Tracheal epithelial cell (primary cell): ENCODE measurements at places on chromosomes 7 and 10. TPM values are rescaled to one million over a fixed set of nuclear protein-coding genes. Genes with fewer than 3 reads are reported as not detected.

The NPTX2 gene
- under 0.01 TPM in 1 of 2 replicates, not detected in the other for total RNA-seq

The IDI2 gene
- total RNA-seq = not detected in 2 replicates

The ZNF853 gene
- 0.85 and 2.2 TPM in 2 replicates for total RNA-seq

The PTN gene
- 0.21 and 0.24 TPM in 2 replicates for total RNA-seq
